GM18507 (cell line): ENCODE measurements at places on chromosomes 13 and 19.

- no peak for DNase-seq
These were observed 10.2 kb downstream of the DHRS12 start for GRCh38 chr13:51793570-51794271.

GRCh38 chr13:35804901-35805300, 326.3 kb downstream of the DCLK1 start:
- DNase-seq: no peak

DNA sequence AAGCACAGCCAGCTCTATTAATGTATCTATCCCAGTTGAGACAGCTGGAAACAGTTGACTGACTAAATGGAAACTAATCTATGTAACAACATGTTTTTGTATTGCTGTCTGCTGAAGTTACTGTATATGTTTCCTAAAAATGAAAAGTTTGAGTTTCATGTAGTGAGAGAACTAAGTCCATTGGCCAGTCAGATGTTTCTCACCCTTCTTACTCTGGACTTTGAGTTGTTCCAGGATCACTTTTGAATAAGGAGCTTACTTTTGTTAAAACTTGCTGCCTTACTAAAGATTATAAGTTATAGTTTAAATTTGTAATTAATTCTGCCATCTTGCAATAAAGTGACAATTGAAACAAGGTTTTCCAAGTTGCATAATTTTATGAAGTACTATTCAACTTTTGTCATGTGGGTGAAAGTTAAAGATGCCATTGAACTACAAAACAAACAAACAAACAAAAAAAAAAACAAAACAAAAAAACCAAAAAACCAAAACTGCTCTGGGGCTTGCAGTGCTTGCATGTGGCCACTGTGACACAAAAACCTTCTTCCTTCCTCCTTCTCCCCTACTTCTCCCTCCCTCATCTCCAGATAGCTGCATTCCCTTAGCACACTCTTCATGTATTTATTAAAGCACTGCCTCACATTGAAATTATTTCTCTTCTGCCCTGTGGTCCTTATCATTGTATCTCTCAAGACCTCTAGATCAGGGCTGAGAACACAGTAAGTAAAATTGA, 15.3 kb downstream of the WDFY2 start:
- no peak for DNase-seq

DNA sequence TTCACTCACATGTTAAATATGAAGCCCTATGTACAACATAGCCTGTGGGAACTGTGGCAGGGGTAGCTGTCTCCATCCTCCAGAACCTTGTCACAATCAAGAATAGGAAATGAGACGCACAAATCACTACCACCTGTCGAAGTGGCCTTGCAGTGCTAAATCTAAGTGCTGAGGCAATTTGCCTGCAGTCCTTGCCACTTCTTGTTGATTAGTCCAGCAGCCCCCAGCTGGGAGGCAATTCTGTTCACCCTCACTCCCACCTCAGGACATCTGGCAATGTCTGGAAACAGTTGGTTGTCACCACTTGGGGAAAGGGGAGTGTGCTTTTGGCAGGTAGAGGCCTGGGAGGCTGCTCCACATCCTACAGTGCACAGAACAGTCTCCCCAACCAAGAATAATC, 10.7 kb downstream of the RFX2 start:
- DNase-seq: no peak

- no peak for DNase-seq
These were observed 10.9 kb downstream of the FXYD5 start for GRCh38 chr19:35165200-35166058.

DNA sequence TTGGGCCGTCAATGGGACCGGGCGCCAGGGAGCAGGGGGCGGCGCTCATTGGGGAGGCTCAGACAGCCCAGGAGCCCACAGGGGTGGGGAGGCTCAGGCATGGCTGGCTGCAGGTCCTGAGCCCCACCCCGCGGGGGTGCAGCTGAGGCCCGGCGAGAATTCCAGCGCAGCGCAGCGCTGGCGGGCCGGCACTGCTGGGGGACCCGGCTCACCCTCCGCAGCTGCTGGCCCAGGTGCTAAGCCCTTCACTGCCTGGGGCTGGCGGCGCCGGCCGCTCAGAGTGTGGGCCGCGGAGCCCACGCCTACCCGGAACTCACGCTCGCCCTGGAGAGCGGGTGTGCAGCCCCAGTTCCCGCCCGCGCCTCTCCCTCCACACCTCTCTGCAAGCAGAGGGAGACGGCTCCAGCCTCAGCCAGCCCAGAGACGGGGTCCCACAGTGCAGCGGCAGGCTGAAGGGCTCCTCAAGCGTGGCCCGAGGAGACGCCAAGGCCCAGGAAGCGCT, 1227.4 kb downstream of the PCDH17 start:
- DNase-seq: no peak
